Erythroblast (primary cell): ENCODE measurements at places on chromosomes 13 and 19.

GRCh38 chr13:85545771-85546170 lies 253.4 kb downstream of the SLITRK6 start:
- DNase-seq: no peak

DNA sequence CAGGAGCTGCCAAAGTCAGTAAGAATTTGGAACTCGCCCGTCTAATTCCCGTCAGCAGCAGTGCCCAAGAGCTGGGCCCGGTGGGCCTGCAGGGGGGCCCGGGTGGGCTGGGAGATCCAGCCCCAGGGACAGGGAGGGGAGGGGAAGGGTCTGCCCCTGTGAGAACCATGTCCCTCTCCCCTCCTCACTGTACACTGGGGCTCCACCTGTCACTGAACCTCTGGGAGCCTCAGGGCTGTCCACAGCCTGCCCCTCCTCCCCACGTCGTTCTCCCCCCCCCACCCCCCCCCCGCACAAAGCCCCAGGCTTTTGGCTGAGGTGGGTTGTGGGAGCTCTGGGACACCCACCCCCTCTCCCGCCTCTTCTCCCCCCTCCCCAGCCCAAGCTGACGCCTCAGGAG lies 8.2 kb downstream of the ZNF296 start:
- no peak for DNase-seq

GRCh38 chr19:18477042-18477779 lies 39.3 kb upstream of the ISYNA1 start:
- no peak for DNase-seq

GRCh38 chr19:27754700-27755099 lies 1458.3 kb downstream of the UQCRFS1 start:
- DNase-seq: no peak

GRCh38 chr13:96191367-96191766 lies 101.5 kb downstream of the HS6ST3 start:
- DNase-seq: no peak

GRCh38 chr19:31269425-31270127 lies 79.7 kb downstream of the TSHZ3 start:
- DNase-seq: no peak

GRCh38 chr13:82800391-82800790 lies 1081.9 kb downstream of the SLITRK1 start:
- DNase-seq: no peak

- no peak for DNase-seq
Measured at GRCh38 chr19:8337728-8338127, 5.3 kb downstream of the KANK3 start.

DNA sequence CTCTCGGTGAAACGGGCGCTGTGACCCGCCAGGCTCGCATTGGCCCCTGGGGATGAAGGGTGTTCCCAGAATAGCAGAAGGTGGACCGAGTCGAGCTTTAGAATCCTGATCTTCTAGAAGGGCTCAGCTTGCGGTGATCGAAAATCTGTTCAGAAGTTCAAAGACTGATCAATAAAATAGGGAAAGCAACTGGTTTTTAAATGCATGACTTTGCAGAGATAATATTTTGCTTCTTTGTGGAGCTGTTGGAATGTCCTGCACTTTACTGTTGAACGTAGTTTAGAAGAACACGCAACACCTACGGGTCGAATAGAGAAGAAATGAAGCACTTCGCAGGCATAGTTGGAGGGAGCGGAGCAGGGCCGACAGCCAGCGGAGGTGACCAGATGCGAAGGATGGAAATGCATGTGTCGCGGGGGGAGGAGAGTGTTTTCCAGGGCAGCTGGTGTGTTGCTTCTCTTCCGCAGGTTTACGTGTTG lies 766 bp downstream of the CEBPG start:
- DNase-seq: peak; percentile 85

DNA sequence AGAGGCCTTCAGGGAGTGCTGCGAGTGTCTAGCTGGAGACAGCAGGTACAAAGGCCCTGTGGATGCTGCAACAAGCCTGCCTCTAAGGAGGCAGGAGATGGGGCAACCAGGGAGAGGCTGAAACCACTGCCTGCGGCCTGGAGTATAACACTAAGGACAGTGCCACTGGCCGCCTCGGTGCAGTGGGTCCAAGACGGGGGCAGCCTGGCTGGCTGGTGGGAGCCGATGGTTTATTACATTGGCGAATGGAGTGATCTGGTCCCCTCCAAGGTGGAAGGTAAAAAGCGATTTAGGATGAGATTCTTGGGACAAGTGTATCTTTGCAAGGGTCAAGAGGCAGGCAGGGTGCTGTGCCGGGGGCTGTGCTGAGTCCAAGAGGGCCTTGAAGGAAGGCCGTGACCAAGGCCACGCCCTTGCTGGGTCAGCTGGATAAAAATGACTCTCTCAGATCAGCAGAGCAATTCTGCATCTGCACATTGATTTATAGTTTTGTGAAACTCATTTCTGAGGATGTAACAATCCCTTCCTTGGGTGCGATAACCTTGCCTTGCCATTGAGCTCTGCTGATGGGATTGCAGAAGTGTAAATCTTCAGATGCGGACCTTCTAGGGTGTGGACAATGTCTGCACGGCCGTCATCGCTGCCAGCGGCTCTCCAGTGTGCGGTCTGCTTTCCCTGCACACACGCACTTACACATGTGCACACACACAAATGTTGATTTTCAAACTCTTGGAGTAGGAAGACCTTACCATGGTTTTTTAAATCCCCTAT lies 6.0 kb downstream of the TMEM255B start:
- DNase-seq: no peak

DNA sequence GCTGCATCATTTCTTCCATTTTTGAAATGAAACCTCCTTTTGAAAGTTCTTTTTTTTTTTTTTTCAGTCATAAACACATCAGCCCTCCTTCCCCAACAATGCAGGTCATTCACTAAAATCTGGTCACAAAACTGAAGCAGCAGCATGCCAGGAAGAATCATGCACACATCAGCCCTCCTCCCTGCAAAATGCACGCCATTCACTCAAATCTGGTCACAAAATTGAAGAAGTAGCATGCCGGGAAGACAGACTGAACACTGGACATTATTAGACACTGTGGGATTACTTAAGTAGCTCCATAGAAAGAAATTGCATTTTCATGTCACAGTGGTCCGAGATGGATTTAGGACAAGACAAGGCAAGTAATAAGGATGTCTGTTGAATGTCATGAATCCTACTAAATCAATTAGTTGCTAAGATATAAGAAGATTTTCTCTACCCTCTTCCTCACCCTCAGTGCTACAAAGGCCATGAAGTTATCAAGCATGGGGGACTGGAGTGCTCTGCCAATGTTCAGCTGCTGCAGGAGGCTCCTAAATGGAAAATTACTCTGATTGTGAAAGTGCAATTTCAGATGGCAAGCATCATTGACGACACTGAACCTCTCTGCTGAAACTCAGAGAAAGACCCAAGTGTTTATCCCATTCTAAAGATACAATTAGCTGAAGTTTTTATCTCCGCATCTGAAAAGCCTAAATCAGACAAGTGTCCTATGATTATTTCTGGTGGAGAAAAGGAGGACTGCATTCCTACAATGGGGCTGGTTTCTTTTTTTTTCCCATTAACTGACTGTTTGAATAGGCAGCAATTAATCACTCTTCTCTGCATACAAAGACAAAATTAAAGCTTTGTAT lies 913.2 kb downstream of the DIAPH3 start:
- no peak for DNase-seq

DNA sequence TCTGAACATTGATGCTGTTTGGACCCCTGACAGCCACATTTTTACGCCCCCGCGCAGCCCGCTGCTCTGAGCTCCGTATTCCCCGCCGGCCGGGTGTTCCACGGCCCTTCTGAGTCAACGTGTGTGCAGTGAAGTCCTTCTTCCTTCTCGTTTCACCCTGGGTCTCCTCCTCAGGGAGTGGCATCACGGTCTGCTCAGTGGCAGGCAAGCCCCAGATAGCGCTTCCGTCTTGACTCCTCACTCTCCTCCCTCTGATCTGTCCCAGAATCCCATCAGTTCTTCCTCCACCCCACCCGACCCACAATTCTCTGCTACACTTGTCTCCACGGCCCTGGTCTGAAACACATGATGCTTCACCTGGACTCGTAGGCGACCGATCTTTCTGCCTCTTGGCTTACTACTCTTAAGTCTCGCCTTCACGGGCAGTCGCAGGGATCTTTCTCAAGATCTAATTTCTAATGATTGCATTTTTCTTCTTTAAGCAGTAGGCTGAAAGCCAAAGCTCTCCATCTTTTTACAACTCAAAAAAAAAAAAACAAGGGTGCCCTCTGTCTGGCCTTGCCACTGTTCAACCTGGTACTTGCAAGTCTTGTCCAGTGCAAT lies 33.9 kb downstream of the CCNE1 start:
- peak; percentile 46 for DNase-seq

DNA sequence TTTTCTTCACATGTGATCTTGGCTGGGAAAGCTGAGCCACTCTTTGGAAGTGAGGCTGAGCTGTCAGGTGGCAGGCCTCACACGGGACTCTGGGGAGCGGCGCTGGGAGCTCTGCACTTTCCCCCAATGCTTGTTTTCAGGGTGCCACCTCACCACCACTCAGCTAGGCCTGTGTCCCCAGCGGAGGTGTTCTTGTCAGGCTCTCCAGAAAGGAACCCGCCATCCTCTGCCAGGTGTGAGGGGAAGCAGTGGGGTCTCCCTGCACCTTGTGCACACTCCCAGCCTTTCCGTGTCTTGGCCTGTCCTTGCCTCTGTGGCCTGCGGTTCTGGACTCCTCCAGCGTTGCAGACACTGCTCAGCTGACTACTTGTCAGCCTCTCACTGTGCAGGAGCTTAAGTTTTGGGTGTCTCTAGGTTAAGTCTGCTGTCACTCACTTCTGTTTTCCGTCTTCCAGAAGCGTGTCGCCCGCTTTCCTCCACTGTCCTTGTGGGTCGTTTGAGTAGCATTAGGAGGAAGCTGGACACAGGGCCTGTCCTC lies 51.9 kb downstream of the GGACT start:
- no peak for DNase-seq

DNA sequence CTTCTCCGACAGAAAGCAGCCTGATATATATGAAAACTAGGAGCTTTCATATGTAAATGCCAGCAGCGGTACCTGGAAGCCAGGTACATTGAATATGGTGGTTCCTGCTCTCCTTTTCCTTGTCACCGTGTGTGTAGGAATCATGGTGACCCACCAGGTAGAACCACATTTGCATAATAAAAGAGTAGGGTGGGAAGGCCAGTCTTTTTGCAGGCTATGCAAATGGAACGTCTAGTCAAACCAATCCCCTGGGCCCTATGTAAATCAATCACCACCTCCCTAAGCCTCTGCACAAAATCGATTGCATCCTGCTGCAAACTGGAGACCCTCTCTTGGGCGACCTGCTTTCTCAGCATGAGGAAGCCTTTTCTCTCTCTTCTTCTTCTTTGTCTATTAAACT lies 22.2 kb upstream of the ZNF181 start:
- DNase-seq: no peak

DNA sequence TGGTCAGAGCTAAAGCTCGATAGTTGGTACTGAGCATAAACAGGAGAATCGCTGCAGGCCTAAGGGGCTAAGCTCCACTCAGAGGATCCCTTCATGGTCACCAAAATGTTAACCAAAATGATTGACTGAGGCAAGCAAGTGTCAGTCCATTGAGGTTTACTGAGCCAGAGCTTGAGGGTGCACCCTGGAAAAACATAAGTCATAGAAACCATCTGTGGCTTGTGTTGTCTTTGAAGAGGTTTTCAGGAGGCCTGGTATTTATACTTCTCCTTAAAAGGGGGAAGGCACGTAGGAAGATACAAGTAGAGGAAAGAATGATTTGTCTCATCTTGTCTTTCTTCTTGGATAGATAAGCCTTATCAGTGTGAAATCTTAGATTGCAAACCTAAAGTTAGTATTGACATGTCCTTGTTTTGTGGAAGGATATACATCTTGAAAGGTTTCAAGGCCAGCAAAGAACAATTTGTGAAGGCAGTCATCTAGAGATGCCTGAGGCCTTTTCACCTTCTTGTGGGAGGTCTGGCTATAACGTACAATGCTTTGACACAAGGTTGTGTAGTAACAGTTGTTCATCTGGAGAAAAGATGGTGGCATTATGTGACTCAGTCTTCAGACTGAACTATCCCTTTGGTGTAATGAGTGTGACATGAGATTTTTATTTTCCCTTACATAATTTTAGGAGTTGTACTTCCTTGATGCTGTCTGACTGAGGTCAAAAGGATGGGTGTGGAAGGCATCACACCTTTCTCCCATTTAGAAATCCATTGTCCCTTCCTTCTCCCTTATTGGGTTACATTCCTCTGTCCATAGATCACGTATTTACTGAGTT lies 14.7 kb upstream of the CEACAM6 start:
- no peak for DNase-seq

DNA sequence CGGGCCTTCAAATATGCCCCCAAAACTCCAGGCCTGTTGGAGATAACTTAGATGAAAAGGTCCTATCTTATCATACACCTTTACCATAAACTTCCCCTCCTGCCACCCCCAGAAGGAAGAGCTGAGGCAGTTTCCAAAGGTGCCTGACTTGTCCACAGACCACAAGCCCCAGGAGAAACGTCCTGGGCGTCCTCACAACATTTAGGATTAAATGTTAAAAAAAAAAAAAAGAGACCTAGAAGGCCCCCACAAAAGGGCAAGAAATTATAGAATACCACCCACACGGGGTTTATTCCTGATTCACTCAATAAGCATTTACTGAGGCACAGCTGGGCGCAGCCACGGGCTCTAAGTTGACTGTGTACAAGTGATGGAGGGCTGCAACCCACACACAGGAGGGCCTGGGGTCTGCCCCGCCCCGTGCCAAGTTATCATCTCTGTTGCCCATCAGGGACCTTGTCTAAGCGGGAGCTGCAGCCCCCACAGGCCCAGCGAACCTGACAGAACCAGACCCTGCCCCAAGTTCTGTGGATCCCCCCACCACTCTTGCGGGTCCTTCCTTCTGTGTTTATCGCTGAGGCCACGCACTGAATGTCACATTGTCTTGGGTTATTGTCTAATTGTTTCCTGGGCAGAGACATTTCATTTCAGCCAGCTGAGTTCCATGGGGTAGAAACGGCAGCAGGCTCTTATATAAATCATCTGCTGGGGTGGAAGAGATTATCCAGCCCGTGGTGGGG lies 83.0 kb upstream of the TM9SF2 start:
- DNase-seq: no peak

DNA sequence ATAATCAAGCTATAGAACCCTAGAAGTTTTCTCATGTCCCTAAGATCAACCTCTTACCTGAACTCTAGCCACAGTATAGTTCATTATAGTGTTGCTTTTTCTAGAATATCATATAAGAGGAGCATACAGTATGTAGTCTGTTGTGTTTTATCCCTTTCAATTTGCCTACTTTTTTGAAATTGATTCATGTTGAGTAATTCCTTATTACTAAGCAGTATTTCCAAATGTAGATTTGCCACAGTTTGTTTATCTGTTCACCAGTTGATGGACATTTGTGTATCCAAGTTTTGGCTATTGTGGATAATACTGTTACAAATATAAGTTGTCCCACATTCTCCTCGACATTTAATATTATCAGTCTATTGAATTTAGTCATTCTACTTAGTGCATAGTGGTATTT lies 138.0 kb downstream of the LMO7 start:
- no peak for DNase-seq

GRCh38 chr13:21703846-21704245 lies 33.0 kb downstream of the FGF9 start:
- no peak for DNase-seq

- no peak for DNase-seq
Measured at GRCh38 chr13:75600371-75600770, 35.8 kb upstream of the LMO7 start.
